ENCODE measurements at places on chromosomes 6 and 20.

DNA sequence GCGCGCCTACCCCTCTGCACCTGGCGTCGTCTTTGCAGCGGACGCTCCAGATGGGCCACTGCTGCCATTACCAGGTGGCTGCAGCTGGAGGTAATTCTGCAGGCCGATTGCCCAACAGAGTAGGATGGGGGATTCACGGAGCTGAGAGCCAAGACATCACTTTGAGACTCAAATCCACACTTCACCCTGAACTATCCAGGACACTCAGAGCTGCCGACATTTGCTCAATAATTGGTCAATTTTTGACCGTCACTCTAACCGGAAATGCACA lies 694.9 kb upstream of the FLRT3 start:
- DNase-seq: no peak

DNA sequence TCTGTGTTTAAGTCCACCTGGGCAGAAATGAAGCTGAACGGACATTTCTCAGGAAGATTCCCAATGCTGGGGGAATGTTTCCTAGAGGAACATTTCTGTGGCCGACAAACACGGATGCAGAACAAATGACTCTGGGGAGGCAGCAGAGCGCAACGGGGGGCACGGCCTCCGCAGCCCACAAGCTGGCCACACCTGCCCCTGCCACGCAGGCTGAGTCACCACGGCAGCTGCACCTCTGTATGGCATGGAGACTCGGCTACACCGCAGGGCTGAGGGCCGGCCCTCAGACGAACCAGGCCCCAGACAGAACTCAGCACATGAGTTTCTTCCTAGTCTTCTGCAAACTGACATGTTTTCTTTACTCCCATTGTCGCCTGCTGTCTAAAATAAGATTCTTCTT lies 10.0 kb upstream of the PRR18 start:
- DNase-seq: no peak

GRCh38 chr6:160950507-160950906 lies 41.1 kb upstream of the MAP3K4 start:
- no peak for DNase-seq

GRCh38 chr6:340991-341827 lies 48.9 kb downstream of the DUSP22 start:
- DNase-seq: peak; percentile 99

DNA sequence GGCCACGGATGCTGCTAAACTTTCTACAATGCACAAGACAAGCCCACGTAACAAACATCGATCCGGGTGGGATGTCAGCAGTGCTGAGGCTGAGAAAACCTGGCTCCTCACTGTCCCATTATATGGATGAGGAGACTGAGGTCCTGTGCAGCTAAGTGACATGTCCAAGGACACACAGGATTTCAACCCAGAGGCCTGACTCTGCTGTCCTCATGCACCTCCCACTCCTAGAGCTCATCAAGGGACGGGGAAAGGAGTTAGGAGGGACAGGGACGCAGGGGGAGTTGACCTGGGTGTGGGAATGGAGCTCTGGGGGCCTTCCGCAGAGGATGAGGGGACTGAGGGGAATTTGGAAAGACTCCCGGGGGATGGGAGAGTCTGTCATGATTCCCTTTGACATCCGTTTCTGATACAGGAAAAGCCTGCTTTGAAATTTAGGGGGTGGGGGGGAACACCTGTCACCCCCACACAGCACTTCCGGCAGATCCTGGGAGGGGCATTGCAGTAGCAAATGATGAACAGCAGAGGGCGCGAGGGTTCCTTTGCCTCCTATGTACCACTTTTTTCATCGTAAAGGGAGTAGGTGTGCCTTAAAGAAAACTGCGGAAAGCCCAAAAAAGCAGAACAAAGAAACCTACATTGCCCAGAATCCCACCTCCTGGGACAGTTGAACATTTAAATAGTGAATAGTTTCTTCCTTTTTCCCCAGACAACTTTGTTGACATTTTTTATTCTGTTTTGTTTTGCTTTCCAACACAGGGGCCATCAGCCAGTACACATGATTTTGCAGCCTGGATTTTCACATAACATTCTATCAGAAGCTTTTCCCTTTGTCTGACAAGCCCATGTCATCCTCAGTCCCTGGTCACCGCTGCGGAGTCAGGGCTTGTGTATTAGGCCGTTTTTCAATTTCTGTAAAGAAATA lies 48.6 kb downstream of the SLC2A10 start:
- DNase-seq: peak; percentile 85

DNA sequence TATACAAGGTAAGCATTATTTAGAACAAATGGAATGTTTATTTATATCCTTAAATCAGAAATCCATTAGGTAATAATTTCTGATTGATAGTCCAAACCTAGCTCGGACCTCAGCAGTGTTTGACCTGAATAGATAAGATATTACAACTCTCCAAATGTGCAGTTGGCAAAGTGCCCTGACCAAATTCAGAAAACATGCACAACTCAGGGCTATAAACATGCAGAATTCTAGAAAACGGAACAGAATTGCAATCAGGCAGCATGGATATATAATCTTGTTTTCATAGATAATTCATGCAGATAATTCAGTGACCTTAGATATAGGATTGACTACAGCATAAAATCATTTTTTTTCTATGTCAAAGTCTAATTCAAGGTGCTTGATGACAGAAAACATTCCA lies 626.6 kb upstream of the CITED2 start:
- no peak for DNase-seq

GRCh38 chr20:2922957-2923356 lies 49.7 kb downstream of the PTPRA start:
- no peak for DNase-seq

GRCh38 chr6:3188262-3188661 lies 30.9 kb upstream of the TUBB2A start:
- DNase-seq: no peak

DNA sequence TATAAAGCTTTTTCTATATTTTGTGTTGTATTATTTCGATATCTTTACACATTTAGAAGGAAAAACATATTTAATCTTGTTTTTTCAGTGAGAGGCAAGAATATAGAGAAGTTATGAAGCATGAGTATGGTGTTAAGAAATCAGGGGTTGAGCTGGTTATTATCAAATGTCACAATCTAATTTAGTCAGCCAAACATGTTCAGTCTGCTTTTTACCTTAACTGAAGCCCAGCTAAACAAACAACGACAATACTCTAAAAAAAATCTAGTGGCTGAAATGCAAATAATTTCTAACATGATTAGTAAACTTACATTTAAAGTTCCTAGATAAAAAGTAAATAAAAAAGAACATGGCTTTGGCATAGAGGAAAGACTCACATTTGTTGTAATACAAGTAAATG lies 433.8 kb upstream of the NRSN1 start:
- DNase-seq: no peak

GRCh38 chr6:77178821-77179220 lies 284.5 kb downstream of the HTR1B start:
- no peak for DNase-seq

GRCh38 chr6:116542426-116542825 lies 3.1 kb downstream of the TRAPPC3L start:
- no peak for DNase-seq

DNA sequence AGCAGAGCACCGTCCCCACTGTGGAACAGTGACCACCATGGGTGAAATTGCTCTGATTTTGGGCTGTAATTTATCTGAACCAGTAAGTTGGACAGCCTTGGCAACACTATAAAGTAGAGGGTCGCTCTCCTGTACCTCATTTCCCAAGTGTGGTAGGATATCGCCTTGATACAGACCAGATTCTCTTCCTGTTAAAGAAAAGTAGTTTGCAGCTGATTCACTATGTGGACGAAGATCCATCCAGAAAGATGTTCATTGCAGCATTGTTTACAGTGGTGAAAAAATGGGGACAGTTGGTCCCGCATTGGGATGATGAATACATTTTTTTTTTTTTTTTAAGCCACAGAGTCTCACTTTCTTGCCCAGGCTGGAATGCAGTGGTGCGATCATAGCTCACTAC lies 74.3 kb downstream of the SLX4IP start:
- no peak for DNase-seq

DNA sequence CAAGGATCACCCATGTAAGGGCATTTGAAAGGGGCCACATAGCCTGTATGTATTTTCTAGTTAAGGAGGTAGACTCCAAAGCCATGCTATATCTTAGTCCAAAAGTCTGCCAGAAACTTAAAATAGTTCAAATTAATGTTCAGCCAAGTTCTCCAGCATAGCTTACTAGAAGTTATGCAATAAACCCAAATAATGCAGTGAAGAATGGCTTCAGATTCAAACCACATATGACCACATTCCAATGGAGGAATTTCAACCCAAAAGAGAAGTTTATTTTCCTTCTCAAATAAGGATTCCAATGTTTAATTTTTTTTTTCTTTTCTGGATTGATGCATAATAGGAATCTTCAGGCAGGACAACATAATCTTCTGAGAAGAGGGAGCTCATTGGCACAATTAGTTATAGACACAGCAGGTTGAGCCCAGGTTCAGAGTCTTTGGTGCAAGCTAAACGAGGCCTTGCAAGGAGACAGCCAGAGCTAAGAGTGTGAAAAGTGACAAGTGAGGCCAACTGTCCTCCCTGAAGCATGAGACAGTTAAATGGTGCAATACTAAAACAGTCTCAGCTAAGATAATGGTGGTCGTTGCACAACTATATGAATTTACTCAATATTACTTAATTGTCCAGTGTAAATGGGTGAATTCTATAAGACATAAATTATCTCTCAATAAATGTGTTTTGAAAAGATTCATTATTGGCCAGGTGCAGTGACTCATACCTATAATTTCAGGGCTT lies 598.8 kb upstream of the CDH4 start:
- DNase-seq: no peak

GRCh38 chr6:122571888-122572287 lies 38.3 kb upstream of the PKIB start:
- no peak for DNase-seq

- DNase-seq: no peak
Observed at GRCh38 chr20:24273251-24273650, 196.2 kb upstream of the SYNDIG1 start.

GRCh38 chr6:1242446-1242845 lies 69.5 kb upstream of the FOXQ1 start:
- DNase-seq: no peak

- no peak for DNase-seq
Observed at GRCh38 chr6:95959261-95959660, 56.5 kb upstream of the FUT9 start.

Data from KBM-7 (cell line).